Fibroblast of skin of left quadriceps (primary cell): ENCODE measurements at places on chromosomes 2 and 18.

DNA sequence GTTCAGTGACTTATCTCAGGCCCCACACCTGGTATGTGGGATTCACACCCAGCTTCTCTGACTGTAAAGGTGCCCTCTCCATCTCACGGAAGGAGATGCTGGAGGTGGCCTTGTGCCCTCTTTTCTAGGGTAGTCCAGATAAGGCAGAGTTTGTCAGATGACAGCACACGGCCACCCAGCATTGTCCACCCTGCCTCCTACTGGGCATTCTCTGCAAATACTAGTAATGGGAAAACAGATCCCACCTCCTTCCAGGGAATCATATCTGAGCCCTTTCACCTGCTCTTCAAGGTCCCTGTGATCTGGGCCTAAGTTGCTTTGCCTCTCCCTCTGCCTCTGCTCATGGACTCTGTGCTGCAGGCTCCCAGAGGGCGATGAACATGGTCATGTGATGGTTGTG, 214.7 kb downstream of the CLIP4 start:
- no peak for DNase-seq

DNA sequence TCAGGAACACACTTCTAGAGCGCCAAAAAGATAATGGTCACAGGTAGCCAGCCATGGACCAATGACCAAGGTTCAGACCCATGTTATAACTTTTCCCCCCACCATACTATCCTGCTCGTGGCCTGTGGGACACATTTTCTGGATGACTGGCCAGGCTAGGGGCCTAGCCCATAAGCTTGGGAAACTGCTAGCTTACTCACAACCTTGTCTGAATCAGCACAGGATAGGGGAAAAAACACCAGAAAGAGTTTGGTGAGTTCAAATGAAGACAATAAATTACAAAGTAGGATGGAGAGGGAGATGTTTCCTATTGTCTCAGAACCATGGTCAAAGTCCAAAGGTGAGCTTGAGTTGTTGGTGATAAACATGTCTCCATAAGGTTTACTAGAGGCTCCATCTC, 156.3 kb upstream of the CCDC68 start:
- no peak for DNase-seq

GRCh38 chr2:39834426-39834825, 55.4 kb upstream of the THUMPD2 start:
- DNase-seq: no peak

DNA sequence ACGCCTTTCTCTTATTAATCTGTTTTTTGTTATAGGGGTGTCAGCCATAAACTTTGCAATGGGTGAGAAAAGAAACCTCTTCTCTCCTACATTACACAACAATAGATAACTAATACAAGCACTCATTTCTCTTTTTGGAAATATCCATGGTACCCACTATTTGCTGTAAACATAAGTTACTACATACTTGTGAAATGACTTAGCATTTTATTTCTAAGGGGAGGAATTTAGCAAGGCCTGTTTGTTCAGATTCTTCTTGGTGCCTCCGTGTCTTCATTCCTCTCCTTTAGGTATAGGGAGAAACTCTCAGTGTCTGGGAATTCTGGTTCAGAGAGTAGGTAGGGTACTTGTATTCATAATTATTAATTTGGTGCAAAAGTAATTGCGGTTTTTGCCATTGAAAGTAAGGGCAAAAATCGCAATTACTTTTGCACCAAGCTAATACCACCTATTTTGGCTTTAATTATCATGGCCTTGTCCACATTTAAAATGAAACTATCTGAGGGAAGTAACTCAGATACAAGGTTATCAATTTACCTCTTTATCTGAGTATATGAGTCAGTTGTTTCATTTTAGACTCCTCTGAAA, 134.8 kb downstream of the MREG start:
- no peak for DNase-seq

GRCh38 chr2:196108604-196109003, 40.0 kb upstream of the DNAH7 start:
- DNase-seq: no peak

DNA sequence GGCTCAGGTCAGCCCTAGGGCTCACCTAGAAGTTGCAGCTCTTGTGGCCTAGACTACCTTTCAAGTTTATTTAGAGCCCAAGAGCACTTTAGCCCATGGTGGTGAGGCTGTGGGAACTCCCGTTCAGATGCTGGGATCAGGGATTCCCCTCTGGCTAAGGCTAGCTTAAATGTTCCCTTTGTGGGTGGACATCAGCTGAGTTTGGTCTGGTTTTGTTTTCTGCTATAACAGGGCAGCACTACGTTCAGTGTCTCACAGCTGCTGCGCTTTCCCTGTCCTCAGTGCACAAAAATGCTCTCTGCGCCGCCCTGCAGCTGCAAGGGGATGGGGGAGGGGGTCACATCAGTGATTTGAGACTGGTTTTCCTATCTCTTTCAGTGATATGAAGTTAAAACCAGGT, 170.5 kb upstream of the KCNJ3 start:
- no peak for DNase-seq

DNA sequence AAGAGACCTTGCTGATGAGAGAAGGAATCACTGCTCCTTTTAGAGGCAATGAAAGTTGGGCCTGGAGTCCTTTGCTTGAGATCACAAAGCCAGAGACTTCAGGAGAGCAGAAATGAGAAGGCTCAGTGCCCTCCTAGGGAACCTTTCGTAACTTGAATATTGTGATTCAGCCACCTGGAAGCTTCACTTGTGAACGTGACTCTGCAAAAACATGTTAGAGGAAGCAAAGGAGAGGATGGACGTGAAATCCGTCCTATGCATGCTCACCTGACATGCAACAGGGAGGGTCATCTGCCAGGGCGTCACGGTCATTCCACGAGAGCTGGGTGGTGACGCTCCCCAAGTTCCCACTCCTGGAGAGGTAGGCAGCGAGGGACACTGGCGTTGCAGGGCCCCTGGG, 243.6 kb downstream of the AGAP1 start:
- DNase-seq: no peak

- no peak for DNase-seq
These were observed 171.8 kb upstream of the KLF7 start for GRCh38 chr2:207337234-207338219.

DNA sequence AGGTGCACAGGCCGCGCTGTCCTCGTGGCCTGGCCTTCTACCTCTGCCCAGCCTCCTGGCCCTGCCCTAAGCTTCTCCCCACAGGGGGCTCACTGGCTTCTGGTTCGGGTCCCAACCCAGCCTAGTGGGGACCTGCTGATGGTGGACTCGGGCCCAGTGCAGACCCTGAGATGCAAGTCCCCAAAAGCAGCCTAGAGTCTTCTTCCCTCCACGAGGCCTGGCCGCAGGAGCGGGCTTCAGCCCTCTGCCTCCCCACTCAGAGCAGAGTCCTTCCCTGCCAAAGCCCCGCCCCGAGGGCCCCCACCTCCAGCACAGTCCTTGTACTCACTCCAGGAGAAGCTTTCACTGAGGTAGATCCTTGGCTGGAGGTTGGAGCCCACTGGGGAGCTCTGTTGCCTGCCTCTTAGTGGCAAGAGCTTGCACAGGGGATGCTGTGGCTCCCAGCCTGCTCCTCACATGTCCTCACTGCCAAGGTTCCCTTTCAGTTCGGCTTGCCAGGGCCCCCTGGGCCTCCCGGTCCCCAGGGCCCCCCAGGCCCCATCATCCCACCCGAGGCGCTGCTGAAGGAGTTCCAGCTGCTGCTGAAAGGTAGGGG, 3.6 kb downstream of the ERFE start:
- DNase-seq: no peak

DNA sequence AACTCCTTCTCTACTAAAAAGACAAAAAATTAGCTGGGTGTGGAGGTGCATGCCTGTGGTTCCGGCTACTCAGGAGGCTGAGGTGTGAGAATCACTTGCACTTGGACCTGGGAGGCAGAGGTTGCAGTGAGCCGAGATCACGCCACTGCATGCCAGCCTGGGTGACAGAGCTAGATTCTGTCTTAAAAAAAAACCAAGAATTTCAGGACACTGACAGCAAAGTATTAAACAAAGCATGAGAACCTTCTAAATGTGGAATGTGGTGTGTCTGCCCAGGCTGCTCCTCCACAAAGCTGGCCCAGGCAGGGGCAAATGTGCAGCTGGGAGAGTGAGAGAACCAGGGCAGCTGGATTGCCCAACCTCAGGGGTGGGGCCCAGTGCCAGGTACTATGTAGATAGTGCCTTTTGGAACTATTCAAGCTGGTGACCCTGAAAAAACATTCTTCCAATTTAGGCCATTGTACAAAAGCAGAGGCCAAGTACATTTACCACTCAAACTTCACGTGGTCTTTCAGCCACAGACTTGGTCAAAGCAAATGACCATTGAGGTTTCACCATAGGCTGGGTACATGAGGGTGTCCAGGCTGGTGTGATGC, 6.7 kb upstream of the UGT1A5 start:
- no peak for DNase-seq

DNA sequence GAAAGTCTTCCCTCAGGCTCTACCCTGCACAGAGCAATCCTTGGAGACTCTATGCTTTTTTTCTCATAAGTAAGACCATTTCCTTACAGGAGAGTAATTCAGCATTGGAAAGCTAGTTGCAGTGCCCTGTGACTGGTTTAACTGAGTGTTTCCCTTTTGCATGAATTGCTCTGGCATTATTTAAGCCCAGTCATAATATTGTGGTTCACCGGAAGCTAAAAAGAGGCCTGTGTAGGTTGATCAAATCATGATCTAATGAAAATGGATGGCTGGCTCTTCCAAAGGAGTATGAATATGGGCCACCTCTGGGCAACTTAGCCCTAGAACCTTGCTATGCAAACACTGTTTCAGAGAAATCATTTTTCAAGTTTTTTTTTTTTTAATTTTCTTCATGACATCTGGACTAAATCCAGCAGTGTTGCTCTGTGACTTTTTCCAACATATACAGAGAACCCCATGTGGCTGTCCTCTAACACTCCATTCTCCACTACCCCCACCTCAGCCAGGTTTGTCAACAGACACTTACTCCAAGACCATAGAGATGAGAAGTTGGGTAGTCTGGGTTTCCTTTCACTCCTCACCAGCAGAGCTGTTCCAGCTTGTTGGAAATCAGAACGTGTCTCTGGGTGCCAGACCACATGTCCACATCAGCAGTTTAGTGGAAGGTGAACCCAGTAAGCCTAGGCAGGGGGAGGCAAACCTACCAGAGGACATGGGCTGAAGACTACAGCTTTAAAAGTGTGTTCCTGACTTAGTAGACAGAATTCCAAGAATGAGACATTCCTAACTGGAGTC, 175.2 kb upstream of the SLC14A2 start:
- DNase-seq: no peak
